ENCODE measurements at places on chromosomes 5 and 9. TPM values are rescaled to one million over a fixed set of nuclear protein-coding genes. Genes with fewer than 3 reads are reported as not detected.

FOXE1 gene
- not detected for polyA plus RNA-seq

PCDH1 gene
- 42.6 TPM for polyA plus RNA-seq

PCDHGA3 gene
- 19.2 TPM for polyA plus RNA-seq

ANGPTL2 gene
- 42.6 TPM for polyA plus RNA-seq

TAS2R1 gene
- polyA plus RNA-seq: not detected

CDH12 gene
- polyA plus RNA-seq: 5.8 TPM

All from spinal cord (tissue), 10 donors.